NCI-H1105 treated with DMSO at 0.1 percent for 48 hours (cell line): ENCODE measurements at places on chromosomes 16 and 17.

- DNase-seq, result no peak
These were observed 65.7 kb downstream of the BANP start for GRCh38 chr16:88016964-88017363.

- no peak for DNase-seq
These were observed 153.4 kb downstream of the TMEM114 start for GRCh38 chr16:8436931-8437330.

GRCh38 chr16:68296291-68296690, 14.5 kb downstream of the SLC7A6OS start:
- no peak for DNase-seq

- DNase-seq, result no peak
These were observed 17.4 kb downstream of the RNF213 start for GRCh38 chr17:80277751-80278671.

- no peak for DNase-seq
These were observed 1561.3 kb upstream of the GOT2 start for GRCh38 chr16:60295451-60295850.

GRCh38 chr16:30652005-30652296, 1.2 kb downstream of the PRR14 start:
- no peak for DNase-seq

GRCh38 chr16:23979982-23980381, 144.2 kb downstream of the PRKCB start:
- no peak for DNase-seq

- no peak for DNase-seq
These were observed 1508.2 kb downstream of the CDH11 start for GRCh38 chr16:63613701-63614100.

DNA sequence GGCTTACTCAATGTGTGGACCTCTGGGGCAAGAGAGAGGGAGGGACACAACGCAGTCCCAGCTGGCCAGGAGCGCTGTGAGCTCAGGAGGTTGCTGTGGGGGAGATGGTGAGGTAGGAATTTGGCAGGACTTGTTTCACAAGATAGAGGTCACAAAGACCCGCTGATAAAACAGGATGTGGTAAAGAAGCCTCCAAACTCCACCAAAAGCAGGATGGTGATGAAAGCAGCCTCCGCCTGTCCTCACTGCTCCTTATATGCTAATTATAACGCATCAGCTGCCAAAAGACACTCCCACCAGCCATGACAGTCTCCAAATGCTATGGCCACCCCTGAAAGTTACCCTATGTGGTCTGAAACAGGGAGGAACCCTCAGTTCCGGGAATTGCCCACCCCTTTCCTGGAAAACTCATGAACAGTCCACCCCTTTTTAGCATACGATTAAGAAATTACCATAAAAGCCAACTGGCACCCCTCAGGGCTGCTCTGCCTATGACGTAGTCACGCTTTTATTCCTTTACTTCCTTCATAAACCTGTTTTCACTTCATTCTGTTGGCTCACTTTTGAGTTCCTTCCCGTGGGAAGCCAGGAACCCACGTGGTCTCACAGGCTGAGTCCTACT, 5.3 kb upstream of the EIF4A3 start:
- no peak for DNase-seq

DNA sequence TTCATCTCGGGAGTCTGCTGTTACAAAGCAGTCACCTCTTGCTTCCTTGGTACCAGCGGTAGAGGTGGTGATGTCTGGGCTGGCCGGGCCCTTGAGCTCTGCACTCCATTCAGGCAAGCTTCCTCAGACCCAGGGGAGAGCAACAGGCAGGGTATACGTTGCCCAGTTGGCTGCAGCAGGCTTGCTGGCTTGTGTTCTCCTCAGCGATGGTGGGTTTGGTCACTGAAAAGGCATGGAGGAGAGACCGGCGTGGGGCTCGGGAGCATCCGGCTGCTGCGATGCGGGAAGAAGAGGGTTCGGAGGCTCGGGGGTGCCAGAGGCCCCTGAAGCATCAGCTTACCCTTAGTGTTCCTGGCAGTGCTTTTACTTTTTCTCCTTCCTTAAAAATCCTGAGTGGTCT, 25.8 kb downstream of the SAP30BP start:
- DNase-seq, result no peak

- DNase-seq, result no peak
These were observed 4.6 kb downstream of the RASD1 start for GRCh38 chr17:17491546-17491988.

DNA sequence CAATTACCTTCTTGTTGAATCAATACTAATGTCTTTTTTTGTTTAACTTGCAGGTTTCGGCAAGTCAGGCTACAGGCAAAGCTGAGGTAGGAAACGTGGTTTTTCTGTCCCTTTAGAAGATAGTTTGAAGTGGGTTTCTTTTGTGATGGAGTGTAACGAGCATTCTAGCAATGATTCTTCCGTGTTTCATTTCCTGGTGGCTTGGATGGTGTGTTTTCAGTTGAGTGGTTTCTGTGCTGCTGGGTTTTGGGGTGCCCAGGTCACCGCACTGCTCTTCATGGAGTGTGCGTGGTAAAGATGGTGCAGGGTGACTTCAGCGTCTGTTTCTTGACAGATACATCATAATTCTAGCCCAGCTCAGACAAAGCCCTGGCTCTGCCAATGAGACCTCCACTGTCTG, 769.7 kb upstream of the EEF2KMT start:
- no peak for DNase-seq

DNA sequence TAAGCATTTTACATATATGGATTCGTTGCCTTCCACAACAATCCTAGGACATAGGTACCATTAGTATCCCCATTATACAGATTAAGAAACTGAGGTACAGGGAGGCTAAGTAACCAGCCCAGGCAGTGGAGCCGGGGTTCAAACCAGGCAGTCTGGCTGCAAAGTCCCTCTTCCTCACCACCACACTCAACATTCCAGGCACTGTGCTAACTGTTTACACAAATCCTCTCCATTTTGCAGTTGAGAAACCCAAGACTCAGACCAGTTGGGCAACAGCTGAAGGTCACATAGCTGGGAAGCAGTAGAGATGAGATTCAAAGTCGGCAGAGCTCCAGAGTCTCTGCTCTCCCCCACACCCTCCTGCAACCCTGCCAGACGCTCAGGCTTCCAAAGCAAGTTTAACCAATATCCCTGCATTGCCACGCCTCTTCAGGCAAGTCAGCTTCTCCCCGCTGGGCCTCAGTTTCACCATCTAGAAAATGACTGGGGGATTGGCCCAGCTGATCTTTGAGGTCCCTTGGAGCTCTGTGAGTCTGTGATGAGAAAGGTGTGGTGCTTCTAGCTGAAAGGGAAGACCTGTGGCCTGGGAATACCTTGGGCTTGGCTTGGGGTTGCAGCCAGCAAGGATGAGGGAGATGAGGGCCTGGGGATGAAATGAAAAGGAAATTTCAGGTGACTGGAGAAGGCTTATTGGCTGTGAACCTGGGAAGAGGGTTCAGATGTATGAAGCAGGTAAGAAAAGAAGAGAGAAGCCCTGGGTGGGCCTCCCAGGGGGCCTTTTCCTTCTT, 14.0 kb downstream of the CCR7 start:
- DNase-seq, result no peak

GRCh38 chr16:23104032-23104955, 45.0 kb downstream of the USP31 start:
- DNase-seq, result no peak

- no peak for DNase-seq
These were observed 1.0 kb downstream of the TPSD1 start for GRCh38 chr16:1256874-1257322.

DNA sequence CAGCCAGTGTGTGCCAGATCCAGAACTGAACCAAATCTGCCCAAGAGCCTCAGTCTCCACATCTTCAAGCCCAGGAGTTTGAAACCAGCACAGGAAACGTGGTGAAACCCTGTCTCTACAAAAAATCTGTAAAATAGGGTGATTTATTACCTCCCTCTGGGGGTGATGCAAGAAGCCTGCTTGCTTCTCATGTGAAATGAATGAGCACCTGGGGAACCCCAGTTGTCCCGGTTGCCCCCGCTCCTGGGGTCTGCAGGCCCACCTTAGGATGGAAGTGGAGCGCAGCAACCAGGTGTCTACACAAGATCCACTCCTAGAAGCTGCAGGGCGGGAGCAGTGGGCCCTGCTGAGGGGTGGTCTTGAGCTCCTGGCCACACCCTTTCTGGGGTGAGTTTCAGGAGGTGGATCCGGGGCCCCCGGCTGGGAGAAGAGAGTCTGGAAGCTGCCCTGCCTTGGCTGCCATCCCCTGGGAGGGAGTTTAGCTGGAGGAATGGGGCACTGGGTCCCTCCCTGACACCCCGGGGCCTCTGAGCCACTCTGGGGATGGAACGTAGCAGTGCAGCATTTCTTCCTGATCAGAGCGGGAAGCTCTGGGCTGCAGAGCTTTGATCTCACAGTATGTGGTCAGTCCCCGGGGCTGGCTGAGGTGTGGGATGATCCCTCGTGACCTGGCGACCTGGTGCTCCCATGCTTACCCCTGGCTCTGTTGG, 117.8 kb downstream of the RAB11FIP4 start:
- no peak for DNase-seq
